ENCODE measurements at places on chromosomes 3 and 15.
A peak's percentile ranks its signal among the peaks of the same experiment; 100 is the strongest.

DNA sequence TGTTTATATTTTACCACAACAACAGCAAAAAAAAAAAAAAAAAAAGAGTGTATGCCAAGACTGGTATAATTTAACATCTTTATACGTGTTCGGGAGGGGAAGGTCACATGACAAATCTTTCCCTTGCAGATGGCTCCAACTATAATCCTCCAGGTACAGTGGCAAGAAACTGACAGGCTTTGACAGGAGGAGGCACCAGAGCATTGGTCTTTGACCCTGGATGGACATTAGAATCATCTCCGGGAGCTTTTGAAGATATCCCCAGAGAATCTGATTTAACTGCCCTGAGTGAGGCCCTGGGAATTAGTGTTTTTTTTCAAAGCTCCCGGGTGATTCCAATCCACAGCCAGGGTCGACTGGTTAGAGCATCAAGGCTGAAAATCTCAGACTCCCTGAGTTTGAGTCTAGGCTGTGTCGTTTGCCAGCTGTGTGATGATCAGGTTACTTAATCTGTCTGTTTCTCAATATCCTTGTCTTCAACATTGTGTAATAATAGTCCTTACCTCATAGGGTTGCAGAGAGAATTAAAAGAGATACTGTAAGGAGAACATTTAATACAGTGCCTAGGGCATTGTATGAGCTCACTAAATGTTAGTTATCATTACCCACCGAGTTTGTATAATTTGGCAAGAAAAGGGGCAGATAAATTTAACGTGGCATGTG is 8.9 kb upstream of the SEMA5B start:
- peak; percentile 63 for DNase-seq

DNA sequence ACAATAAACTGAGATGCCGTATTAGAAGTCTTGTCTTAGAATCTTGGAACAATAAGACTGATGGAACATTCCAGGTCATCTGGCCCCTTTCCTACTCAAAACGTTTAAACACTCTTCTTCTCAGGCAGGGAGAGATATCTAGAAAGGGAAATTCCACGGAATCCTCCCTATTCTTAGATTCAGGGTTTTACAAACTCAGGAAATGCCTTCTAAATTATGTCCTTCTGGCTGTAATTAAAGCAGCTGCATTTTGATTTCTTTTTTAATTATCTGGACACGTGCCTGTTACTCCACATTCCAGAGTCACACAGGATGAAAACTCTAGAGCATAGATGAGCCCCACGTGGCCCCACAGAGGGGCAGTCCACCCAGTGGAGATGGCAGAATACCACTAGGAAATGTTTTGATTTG is 41.5 kb upstream of the MTMR10 start:
- no peak for DNase-seq

DNA sequence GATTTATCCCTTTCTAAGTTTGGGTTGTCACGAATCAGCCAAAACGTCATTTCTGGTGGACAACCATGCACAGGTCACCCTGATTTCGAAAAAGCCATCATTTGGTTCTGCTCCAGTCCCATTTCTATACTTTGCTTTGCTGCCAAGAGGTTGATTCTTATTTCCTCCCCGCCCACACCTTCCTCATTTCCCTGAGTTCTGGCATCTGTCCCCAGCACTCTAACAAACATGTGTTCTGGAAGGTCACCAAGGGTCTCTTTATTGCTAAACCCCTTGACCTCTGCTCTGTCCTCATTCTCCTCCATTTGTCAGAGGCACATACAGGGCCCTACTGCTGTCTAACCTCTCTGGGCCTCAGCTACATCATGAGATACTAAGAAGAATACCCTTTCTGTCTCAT is 36.4 kb upstream of the PTPRG start:
- DNase-seq, result no peak

GRCh38 chr3:155494332-155494731 is 200.8 kb upstream of the STRIT1 start:
- DNase-seq, result no peak

- DNase-seq, result peak; percentile 88
Observed at GRCh38 chr3:141940194-141940776, 63.8 kb downstream of the ATP1B3 start.

GRCh38 chr3:177429079-177429478 is 231.8 kb upstream of the TBL1XR1 start:
- DNase-seq, result no peak

DNA sequence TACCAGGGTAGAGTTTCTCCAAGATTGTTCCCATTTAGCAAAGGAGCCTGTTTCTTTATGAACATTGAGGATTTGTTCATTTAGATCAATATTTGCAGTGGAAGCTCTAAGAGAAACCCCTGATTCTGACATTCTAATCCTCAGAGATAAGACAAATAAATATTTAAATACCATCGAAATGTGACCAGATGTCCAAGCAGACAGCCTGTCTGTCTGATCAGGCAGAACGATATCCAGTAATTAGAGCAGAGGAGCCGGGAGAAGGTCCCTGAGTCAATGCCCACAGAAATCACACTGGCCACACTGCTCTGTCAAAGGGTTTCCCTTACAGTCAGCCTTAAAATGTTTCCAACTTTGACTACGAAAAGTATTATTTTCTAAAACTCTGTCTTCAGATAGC is 15.7 kb upstream of the ARPIN start:
- DNase-seq, result no peak

GRCh38 chr15:76730262-76730661 is 174.9 kb downstream of the SCAPER start:
- no peak for DNase-seq

- DNase-seq, result no peak
Observed at GRCh38 chr3:11282250-11283138, 10.3 kb downstream of the ATG7 start.

DNA sequence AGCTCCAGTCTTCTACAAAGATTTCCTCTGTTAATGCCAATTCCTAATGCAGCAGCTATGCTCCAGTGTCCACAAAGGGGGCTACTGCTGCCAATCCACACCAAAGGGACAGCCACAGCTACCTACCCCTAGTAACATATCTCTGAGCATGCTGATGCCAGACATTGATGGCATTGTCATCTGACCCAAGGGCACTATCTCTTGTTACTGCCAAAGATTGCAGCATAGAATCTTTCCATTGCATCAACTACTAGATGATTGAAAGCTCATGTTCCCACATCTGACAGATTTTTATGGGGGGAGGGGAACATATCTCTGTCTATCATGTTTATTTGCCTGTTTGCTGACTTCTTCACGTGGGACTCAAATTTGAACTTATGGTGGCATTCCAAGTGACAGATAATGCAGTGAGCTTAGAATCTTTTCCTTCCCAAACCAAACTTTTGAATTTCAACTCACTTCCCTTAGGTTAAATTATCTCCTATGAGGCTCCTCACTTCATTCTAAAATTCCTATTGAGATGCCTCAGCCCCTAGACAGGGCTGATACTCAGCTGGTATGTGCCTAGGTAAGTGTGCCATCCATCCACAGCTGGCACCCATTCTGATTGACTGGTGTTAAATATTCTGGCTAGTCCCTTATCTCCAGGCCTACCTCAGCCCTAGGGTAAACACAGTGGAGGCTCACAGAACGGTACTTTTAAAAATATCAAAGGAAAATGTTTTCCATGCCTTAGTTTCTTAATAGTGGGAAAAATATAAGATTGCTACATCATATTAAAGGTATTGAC is 100.3 kb downstream of the STRIT1 start:
- DNase-seq, result no peak

DNA sequence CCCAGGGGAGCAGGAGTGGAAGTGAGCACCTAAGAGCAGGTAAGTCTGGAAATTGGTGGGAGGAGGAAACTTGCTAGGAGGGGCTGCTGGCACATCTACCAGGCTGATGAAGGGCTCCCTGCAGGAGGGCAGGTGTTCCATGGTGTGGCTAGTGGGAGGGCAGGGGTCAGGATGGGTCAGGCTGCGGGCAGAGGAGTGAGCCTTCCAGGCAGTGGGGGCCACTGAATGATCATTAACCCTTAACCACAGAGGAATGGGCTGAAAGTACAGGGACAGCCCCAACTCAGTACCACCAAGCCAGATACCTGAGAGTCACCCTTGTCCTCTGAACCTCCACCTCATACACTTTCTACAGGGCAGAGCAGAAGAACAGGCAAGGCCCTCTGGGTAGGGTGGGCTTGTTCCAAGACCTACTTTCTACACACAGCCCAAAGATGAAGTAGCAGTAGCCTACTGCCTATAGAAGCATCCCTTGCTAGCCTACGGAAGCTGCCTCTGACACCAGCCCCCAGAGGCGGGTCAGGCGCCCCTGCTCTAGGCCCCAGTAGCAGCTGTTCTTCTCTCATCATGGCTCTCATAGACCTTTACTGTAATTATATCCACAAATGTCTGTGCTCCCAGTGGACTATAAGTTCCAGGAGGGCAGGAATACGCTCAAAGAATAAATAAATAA is 4.6 kb downstream of the RAB6B start:
- no peak for DNase-seq

DNA sequence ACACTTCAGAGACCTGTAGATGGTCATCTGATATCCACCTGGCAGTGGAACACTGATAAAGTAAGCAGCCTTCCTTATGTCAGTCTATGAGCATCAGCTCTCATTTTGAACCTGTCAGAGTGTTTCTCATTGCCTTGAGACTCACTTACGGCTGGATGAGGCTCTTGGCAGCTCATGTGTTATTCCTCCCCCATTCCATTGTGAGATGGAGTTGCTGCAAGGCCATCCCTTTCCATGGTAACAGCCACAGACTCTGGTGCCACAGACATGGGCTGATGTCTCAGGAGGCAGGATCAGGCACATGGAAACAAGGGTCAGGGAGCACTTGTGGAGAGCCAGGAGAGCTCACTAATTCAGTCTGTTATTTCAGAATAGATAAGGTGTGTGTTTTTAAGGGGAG is 11.9 kb downstream of the KCNAB1 start:
- no peak for DNase-seq

DNA sequence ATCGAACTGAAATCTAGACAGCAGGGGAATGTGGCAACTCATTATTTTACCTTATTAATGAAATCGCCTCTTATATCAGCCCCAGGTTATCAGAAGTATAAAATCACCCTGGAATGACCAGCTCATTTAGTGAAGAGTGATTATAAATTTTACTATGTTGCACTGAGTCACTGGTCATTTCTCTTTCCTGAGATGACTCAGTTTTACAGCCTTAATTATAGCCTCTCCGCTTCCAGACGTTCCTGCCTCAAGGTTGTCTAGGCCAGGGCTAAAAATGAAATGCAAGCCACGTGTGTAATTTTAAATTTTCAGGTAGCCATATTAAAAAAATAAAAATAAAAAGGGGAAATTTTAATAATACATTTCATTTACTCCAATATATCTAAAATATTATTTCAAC is 33.3 kb downstream of the DET1 start:
- no peak for DNase-seq

GRCh38 chr15:74482661-74483060 is 21.7 kb upstream of the UBL7 start:
- DNase-seq, result no peak

DNA sequence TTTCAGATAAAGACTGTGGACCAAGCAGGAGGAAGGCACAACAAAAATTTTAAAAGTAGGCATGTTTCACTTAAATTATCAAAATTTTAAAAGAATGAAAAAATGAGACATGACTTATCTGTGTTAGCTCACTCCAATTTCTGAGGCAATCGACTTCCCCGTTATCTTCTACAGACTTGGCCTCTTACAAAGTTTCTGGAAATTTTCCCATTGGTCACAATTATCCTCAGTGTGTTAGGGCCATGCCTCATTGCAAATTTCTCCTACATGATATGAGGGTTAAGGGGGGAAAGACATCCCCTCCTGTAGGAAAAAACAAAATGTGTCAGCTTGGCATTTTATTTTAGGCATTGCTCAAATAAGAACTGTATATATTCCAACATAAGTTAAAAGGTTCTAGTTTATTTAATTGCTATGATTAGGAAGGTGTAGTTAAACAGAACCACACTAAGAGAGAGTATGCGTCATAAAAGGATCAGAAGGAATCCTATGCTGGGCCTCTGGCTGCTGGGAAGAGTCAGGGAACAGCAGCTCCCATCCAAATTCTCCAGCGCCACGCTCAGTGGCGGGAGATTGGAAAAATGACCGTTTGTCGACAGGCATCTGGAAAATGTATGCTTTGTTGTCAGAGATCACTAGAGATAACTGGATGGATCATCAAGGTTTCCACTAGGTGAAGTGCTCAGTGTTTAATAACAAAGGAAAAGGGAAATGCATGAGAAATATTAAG is 463.6 kb upstream of the NR2F2 start:
- no peak for DNase-seq

DNA sequence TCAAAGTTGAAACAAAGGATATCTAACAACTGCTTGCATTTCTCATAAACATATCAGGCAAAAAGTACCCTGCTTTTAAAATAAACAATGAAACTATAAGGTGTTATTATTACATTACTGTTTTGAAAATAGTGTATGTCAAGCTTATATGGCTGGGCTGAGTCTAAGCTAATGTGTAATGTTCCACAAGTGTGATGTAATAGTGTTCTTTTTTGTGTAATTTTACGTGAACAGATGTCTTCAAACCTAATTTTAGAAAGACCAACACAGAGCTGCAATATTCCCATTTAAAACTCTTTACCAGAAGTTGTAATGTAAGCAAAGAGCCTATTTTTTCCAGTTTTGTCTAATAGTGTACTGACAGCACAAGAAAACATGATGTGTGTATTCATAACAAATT is 34.0 kb downstream of the MINDY2 start:
- no peak for DNase-seq

DNA sequence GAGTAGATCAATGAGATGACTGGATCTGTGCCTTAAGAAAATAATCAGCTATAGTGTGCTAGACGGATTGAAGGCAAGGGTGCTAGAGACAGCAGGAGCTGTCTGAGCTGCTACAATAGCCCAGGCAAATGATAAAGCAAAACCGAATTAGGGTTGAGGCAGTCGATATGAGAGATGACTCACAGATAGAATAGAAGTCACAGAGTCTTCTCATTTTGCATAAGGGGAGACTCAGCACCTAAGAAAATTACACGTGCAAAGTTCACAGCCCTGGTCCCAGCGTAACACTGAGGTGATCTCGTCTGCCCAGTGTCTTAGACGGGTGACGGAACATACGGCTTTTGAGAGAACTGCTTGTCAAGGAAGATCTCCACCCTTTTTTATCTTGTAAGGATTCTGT is 11.6 kb downstream of the LPP start:
- no peak for DNase-seq

GRCh38 chr15:72593838-72594237 is 60.7 kb upstream of the GOLGA6B start:
- DNase-seq, result no peak

GRCh38 chr3:27671101-27671500 is 51.0 kb downstream of the EOMES start:
- no peak for DNase-seq

Data from MG63 (cell line).